ENCODE measurements at places on chromosomes 5 and 9. TPM values are rescaled to one million over a fixed set of nuclear protein-coding genes. Genes with fewer than 3 reads are reported as not detected.

- no peak overlapping the region for H3K4me3 ChIP-seq
- no peak for DNase-seq
- no peaks in the 10 kb centered on the region for H3K27me3 ChIP-seq
- H3K4me1 ChIP-seq, result no peaks in the 10 kb centered on the region
Measured at GRCh38 chr5:53453898-53454718, 26.3 kb upstream of the FST start.

GRCh38 chr5:159509002-159509660 is 178.8 kb upstream of the IL12B start:
- DNase-seq, result no peak
- no peak overlapping the region for H3K4me3 ChIP-seq
- no peaks in the 10 kb centered on the region for H3K27me3 ChIP-seq
- H3K27ac ChIP-seq, result no peak overlapping the region
- no peaks in the 10 kb centered on the region for H3K4me1 ChIP-seq

GRCh38 chr9:135903786-135904520 is 3.4 kb downstream of the CAMSAP1 start:
- no peaks in the 10 kb centered on the region for H3K27me3 ChIP-seq
- peaks cover 28% of the 10 kb centered on the region for H3K4me1 ChIP-seq
- no peak overlapping the region for H3K4me3 ChIP-seq
- no peaks in the 10 kb centered on the region for H3K36me3 ChIP-seq

DNA sequence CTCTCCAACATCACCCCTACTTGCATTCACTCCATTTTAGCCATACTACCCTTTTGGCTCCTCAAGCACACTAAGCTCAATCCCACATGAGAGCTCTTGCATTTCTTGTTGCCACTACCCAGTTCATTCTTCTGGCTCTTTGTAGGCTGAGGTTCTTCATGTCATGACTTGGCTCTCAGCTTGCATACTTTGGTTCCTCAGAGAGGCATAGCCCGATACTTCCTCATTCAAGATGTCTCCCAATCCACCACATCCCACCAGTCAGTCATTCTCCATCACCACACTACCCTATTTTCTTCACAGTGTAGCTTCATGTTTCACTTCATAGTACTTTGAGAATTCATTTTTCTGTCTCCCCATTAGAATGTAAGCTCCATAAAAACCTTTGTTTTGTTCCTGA is 116.7 kb downstream of the NR6A1 start:
- no peaks in the 10 kb centered on the region for H3K27me3 ChIP-seq
- H3K36me3 ChIP-seq, result no peaks in the 10 kb centered on the region
- DNase-seq, result no peak
- H3K27ac ChIP-seq, result no peak overlapping the region
- H3K4me3 ChIP-seq, result no peak overlapping the region

- H3K36me3 ChIP-seq, result no peaks in the 10 kb centered on the region
- no peak overlapping the region for H3K27ac ChIP-seq
- H3K4me3 ChIP-seq, result no peak overlapping the region
- H3K4me1 ChIP-seq, result peaks cover 4% of the 10 kb centered on the region
Measured at GRCh38 chr5:170280011-170280493, 17.5 kb downstream of the LCP2 start.

- no peak overlapping the region for H3K4me3 ChIP-seq
- no peaks in the 10 kb centered on the region for H3K27me3 ChIP-seq
- no peaks in the 10 kb centered on the region for H3K36me3 ChIP-seq
- no peak overlapping the region for H3K27ac ChIP-seq
- no peaks in the 10 kb centered on the region for H3K4me1 ChIP-seq
- no peak for DNase-seq
Measured at GRCh38 chr9:72880821-72881220, 72.0 kb downstream of the ALDH1A1 start.

DNA sequence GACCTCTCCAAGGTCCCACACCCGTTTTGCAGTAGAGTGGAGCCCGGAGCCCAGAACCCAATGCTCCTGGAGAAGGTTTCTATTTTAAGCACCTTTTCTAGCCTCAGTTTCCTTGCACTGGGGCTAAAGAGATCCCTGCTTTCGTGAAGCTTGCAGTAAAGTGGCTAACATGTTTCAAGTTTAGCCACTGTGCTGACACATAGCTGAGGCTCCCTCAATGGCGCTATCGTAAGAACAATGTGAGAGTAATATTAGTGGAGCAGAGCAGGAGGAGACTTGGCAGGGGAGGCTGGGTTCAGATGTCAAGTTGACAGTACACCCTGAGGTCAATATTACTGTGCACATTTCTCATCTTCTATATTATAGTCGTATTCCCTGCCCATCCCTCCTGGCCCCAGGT is 7.9 kb downstream of the CTXN3 start:
- no peak for DNase-seq
- no peaks in the 10 kb centered on the region for H3K36me3 ChIP-seq
- H3K27me3 ChIP-seq, result peaks cover 4% of the 10 kb centered on the region
- no peak overlapping the region for H3K4me3 ChIP-seq
- H3K27ac ChIP-seq, result no peak overlapping the region
- H3K4me1 ChIP-seq, result no peaks in the 10 kb centered on the region

- H3K27me3 ChIP-seq, result no peaks in the 10 kb centered on the region
- H3K4me3 ChIP-seq, result no peak overlapping the region
- H3K4me1 ChIP-seq, result peaks cover 20% of the 10 kb centered on the region
- DNase-seq, result no peak
Measured at GRCh38 chr9:125540497-125540896, 166.5 kb downstream of the MAPKAP1 start.

DNA sequence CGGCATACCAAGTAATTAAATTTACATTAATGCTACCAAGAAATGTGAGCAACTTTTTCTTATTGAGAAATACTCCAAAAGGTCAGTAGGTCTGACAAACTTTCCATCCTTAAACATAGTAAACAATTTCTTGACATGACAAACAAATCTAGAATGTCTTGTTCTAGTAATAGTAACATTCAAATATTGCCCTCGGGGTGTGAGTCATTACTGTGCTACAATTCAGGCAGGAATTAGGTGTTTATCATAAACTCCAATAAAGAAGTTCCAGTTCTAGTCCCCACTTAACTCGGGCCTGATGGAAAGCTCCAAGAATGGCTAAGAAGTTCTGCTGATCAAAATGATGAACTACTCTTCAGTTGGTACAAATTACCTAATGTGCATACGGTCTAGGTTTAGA is 235.6 kb upstream of the TUSC1 start:
- DNase-seq, result no peak
- no peaks in the 10 kb centered on the region for H3K4me1 ChIP-seq

BARHL1 gene
- not detected for total RNA-seq

SLCO4C1 gene
- total RNA-seq, result not detected

EHMT1 gene
- 103 TPM for total RNA-seq

MEF2C gene
- total RNA-seq, result 58.3 TPM

CTXN3 gene
- not detected for total RNA-seq

PCDHGC5 gene
- total RNA-seq, result 1.2 TPM
